Gastroesophageal sphincter (tissue), 4 donors: ENCODE measurements at places on chromosomes 11 and 22.

- peak; percentile 53 for ATAC-seq
Measured at GRCh38 chr11:122672892-122673291, 17.4 kb downstream of the UBASH3B start.

DNA sequence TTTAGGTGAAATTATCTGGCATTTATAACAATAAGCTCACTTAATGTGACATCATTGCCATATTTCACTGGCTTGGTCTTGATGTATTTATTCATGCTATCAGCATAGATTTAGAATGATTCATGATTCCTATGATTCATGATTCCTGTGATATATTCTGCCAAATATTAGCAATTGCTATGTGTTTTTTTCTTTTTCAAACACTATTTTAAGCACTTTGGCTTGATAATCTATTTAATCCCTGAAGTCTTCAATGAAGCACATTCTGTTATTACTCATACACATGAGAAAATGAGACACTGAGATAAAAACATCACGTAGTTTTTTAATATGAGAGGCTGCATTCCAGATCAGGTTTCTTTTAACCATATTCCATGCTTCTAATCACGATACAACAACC, 78.5 kb downstream of the LUZP2 start:
- ATAC-seq, result no peak

- no peak for ATAC-seq
Measured at GRCh38 chr11:83088965-83089364, 17.3 kb upstream of the RAB30 start.

GRCh38 chr22:47626428-47627390, 864.3 kb downstream of the TBC1D22A start:
- ATAC-seq, result no peak

DNA sequence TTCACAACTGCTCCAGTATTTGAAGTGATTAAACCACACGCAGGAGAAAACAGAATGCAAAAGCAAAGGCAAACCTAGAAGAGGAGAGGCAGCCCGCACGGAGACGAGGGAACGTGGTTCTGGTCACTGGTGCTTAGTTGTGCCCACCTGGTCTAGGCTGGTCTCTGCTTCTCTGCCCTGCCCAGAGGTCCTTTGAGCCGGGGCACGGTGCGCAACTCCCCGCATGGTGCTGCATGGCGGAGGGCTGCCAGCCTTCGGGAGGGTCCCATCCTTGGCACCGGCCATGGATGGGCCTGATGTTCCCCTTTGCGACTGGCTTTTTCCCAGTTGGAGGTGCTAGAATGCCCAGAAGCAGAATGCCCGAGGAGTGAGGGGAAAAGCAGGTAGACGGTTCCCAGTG, 46.1 kb downstream of the KCNC1 start:
- no peak for ATAC-seq

- ATAC-seq, result no peak
Measured at GRCh38 chr11:125516245-125516644, 20.2 kb upstream of the FEZ1 start.

GRCh38 chr22:39938509-39939111, 21.6 kb upstream of the TMA7B start:
- no peak for ATAC-seq

- no peak for ATAC-seq
Measured at GRCh38 chr22:42317691-42318547, 47.5 kb upstream of the TCF20 start.

- no peak for ATAC-seq
Measured at GRCh38 chr11:35419830-35420333, 524 bp upstream of the SLC1A2 start.

GRCh38 chr11:16807306-16807705, 68.9 kb downstream of the C11orf58 start:
- ATAC-seq, result peak; percentile 28

GRCh38 chr22:44331881-44332714, 19.3 kb upstream of the SHISAL1 start:
- ATAC-seq, result peak; percentile 37

GRCh38 chr11:12694183-12694531, 19.9 kb downstream of the TEAD1 start:
- no peak for ATAC-seq

GRCh38 chr11:74282914-74283371, 28.5 kb downstream of the P4HA3 start:
- ATAC-seq, result no peak

DNA sequence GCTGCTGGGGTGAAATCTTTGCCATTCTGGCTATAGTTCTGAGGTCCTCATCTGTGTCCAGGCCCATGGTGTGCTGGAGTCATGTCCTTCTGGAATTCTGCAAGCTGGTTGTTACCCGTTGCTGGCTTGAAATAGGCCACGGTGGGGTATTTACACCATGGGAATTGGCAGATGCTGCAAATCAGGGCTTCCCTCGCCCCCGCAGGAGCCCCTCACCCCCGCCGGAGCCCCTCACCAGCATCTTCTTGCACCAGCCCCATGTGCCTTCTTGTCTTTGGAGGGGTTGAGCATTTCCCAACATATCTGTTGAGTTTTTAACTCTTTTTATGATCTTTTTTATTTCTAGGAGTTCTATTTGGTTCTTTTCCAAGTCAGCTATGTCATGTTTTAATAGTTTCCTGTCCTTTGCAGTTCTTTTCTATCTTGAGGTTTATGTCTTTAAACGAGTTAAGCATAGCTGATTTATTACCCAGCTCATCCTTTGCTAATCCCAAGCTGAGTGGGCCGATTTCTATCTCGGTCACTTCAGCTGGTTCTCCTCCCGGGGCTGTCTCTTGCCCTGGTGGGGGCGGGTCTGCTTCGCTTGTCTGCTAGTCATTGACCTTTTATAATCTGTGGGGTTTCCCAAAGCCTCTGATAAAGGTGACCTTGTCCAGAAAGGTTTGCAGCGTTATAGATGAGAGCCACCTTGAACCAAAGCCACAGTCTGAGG, 17.6 kb downstream of the ANO1 start:
- no peak for ATAC-seq
